ENCODE measurements at places on chromosomes 4 and X.
A peak's percentile ranks its signal among the peaks of the same experiment; 100 is the strongest.

GRCh38 chr4:26000274-26000950, 86.4 kb downstream of the SMIM20 start:
- DNase-seq = no peak

DNA sequence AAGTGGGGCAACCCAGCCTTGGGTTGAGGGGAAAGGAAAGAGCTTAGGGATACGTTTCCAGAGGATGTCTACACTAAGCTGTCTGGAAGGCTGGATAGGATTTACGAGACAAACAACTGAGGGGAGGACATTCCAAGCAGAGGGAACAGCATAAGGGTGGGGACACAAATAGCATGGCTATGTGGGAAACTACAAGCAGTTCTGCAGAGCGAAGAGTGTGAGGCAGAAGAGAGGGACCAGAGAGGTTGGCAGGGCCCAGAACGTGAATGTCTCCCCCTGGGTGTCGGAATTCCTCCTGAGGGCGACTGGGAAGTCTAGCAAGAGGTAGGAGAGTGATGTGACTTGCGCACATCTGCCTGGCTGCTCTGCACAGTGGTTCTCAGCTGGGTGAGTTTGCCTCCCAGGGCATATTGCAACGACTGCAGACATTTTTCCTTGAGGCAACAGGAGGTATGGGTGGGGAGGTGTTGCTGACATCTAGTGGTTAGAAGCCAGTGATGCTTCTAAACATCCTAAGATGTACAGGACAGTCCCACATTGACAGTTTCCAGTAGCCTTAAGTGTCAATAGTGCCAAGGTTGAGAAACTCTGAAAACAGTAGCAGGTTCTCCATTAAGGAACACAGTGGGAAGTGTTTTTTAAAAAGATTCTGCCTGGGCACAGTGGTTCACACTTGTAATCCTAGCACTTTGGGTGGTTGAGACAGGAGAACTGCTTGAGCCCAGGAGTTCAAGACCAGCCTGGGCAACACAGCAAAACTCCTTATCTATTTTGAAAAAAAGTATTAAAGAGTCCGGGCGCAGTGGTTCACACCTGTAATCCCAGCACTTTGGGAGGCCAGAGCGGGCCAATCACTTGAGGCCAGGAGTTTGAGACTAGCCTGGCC, 9.2 kb downstream of the NDUFA1 start:
- peak; percentile 42 for DNase-seq

DNA sequence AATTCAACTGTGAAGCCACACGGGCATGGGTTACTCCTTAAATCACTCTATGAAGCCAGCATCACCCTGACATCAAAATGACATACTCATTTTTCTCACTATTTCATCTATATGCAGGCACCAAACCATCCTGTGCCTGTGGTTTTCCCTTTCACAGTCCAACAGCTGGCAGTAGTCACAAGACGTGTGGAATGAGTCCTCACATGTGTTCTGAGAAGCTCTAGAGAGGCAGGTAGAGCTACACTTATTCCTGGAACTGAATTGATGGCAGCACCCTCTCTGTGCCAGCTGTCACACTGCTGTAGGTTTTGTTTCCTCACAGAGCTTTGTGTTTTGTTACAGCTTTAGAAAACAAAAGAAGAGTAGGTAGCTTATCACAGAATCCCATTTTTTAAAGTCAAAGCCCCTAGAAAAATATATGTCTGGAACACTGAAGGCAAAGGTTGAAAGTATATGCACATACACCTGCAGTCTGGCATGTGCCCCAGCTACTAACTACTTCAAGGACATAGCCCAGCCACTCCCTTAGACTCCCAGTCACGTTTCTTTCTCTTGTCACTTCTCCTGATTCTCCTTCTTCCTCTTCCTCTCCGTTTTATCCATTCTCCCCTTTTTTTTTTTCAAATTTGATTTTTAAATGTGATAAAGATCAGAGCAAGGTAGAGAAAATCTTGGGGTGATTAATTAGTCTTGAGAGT, 107.1 kb downstream of the ANXA10 start:
- DNase-seq = no peak

- DNase-seq = no peak
Measured at GRCh38 chrX:103608306-103608963, 672 bp downstream of the TCEAL3 start.

GRCh38 chrX:115491766-115492165, 69.2 kb upstream of the PLS3 start:
- no peak for DNase-seq

DNA sequence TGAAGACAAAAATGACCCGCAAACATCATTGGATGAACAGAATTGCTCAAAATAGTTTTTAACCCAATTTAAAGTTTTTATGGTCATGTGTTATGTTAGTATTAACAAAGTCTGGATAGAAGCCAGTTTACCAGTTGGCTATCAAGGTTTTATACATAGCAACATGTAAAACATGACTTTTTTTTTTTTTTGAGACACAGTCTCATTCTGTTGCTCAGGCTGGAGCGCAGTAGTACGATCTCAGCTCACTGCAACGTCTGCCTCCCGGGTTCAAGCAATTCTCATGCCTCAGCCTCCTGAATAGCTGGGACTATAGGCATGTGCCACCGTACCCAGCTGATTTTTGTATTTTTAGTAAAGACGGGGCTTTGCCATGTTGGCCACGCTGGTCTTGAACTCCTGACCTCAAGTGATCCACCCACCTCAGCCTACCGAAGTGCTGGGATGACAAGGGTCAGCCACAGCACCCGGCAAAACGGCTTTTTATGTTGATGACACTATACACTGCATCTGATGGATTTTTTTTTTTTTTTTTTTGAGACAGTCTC, 3.4 kb downstream of the SAT1 start:
- DNase-seq = no peak

GRCh38 chr4:75948822-75949444, 8.1 kb upstream of the NAAA start:
- DNase-seq = no peak

DNA sequence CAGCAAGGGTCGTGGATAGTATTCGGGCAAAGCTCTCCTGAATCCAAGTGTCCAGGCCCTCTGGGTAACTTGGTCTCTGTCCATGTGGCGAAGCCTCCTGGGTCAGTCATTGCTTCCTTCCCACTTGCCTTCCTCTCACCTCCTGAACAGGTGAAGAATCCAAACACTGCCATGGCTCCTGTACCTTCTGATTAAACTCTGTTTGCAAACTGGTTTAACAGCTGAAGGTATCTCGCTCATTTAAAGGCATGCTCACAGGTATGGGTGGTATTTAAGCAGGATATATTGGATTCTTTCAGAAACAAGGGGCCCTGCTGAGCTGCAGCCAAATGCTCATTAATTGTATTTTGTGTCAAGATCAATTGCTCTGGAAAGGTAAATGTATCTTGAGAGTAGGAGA, 28.2 kb downstream of the FHDC1 start:
- DNase-seq = no peak

GRCh38 chrX:101639583-101639982, 20.1 kb downstream of the ARMCX2 start:
- DNase-seq = no peak

- DNase-seq = no peak
Measured at GRCh38 chrX:79080141-79080540, 64.3 kb upstream of the GPR174 start.

DNA sequence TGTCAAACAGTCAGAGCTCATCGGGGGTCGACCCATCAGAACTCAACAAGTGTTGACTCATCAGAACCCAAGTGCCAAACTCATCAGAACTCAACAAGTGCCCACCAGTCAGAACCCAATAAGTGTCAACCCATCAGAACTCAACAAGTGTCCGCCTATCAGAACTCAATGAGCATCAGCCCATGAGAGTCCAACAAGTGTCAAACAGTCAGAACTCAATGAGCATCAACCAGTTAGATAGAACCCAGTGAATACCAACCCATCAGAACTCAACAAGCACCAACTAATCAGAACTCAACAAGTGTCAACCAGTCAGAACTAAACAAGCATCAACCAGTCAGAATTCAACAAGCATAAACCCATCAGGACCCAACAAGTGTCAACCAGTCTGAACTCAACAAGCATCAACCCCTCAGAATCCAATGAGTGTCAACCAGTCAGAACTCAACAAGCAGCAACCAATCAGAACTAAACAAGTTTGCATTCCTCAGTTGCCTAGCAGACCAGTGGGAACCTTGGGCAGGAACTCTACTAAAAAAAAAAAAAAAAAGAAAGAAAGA, 115.3 kb downstream of the PRKX start:
- no peak for DNase-seq

DNA sequence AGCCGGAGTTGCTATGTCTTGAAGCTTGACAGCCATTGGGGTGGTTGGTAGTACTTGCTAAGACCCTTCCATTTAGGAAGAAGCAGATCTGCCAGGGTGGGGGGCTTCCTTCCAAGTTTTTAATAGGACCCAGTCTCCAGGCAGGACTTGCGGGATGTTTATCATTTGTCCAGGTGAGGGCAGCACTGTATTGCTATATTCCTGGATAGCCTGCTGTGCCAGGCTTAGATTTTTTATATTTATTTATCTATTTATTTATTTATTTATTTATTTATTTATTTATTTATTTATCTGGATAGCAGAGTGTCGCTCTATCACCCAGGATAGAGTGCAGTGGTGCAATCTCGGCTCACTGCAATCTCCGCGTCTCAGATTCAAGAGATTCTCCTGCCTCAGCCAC, 87.4 kb upstream of the CT45A1 start:
- DNase-seq = no peak

All from HuH-7.5 (cell line).